Hepatocyte (in vitro differentiated cells): ENCODE measurements at places on chromosomes 1 and 21. TPM values are rescaled to one million over a fixed set of nuclear protein-coding genes. Genes with fewer than 3 reads are reported as not detected.

AADACL3 gene
- 0.10 TPM in 1 of 2 replicates, not detected in the other for total RNA-seq

GUCA2B gene
- total RNA-seq: 6.5 TPM in 1 of 2 replicates, not detected in the other

NUAK2 gene
- 12.6 and 13.4 TPM in 2 replicates for total RNA-seq

EDN2 gene
- 0.36 and 0.40 TPM in 2 replicates for total RNA-seq

KIF1B gene
- total RNA-seq: 32.7 and 37.0 TPM in 2 replicates

DNA sequence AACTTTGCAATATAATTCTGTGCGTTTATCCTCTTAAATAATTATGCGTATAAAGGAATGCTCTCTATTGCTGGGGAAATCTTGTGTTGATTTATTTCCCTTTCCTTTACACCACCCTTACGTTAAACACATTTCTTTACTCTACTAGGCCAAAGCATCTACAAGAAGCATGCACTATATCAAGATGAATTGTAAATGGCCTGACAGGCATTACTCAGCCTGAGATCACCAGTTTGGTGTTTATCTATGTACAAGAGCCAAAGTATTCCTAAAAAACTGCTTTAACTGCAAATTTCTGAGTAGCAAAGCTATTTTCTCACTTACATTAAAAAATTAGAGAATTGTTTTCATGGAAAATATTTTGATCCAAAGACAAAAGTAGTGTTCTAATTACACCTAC is 114.8 kb downstream of the TYW3 start:
- no peak for DNase-seq

DNA sequence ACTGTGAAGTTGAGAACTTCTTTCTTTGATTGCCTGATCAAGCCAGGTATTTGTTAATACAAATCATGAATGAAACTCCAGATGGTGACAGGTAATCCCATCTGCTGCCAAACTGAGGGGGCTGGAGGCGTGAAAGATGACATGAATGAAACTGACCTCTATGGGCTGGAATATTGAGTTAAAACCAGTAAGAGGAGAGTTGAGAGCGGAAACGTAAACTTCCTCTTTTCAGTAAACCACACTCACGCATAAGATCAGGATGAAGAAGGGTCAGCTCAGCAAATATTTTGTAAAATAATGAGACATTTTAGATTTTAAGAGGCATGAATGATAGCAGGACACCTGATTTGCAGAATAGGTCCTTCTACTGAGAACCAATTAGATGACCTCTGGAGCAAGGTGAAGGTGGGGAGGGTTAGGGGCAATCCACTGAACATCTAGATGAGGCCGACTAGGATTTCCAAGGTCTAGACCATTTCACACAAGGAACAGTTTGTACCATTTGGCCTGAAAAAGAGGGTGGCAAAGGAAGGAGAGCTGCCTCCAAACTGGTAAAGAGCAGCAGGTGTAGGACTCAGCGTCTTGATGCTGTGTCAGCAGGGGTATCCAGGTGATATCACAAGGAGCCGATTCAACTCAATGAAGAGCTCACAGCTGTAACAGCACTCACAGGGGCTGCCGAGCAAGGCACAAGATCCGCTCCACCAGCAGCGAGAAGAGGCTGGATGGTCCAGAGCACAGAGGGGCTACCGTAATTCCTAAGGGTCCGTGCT is 132.6 kb downstream of the NTPCR start:
- DNase-seq: no peak

- DNase-seq: no peak
Measured at GRCh38 chr21:33025489-33026442, at the start of gene OLIG2. Gene OLIG2 (plus strand): TSS chr21:33025935. CDS start chr21:33026863, 928 bp downstream.

DNA sequence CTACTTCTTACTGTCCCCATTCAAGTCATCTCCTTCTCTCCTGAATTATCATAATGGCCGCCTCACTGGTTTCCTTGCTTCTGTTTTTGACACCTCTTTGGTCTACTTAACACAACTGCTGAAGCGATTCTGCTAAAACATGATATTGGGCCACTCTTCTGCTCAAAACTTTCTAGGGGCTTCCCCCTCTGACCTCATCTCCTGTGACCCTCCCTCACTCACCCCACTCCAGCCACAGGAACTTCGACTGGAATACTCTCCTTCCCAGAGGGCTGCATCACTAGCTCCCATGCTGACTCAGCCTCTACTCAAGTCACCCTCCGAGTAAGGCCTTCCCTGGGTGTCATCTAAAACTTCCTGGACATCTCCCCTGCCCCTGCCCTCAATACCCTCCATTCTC is 35.7 kb downstream of the NRIP1 start:
- DNase-seq: no peak

GRCh38 chr21:38765056-38765455 is 40.7 kb upstream of the ETS2 start:
- no peak for DNase-seq

DNA sequence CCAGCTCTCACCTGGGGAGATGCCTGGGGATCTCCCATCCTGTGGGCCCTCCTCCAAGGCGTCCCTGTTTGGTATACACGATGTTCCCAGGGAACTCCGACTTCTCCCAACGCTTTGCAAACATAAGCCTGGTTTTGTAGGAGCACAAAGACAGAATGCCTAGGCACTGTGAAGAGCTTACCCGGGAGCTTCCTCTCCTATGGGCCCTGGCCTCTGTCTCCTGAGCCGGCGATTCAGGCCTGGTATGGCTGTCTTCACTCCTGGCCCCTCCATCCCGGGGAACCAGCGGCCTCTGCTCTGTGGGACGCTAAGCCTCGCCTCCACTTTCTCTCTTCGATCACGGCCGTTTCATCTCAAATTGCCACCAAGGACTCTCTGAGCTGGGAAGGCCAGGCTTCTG is 59.6 kb upstream of the ACTRT2 start:
- DNase-seq: no peak
